Endodermal cell (in vitro differentiated cells): ENCODE measurements at places on chromosomes 1 and 21. TPM values are rescaled to one million over a fixed set of nuclear protein-coding genes. Genes with fewer than 3 reads are reported as not detected.

DNA sequence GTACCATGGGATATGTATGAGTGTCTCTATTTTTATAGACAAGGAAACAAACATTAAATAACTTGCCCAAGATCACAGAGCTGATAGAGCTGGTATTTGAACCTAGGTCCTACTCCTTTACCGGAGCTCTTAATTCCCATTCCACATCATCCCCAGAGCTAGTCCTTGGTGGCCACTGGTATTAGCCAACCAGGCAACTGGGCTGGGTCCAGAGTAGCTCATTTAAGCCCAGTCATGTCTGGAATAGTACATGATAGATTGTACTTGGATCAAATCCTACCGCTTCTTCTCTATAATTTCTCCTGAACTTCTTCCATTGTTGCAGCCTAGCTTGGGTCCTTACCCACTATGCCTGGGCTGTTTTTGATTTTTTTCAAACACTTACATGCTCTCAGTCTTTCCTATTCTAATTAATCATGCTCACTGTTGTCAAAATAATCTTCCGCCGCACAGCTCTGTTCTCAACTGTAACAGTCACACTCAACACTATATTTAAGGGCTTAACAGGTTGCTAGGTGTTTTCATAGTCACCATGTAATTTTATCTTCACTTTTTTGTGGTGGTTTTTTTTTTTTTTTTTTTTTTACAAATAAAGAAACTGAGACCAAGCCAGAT lies 80.2 kb downstream of the COLGALT2 start:
- no peak overlapping the region for H3K4me3 ChIP-seq
- peaks cover 6% of the 10 kb centered on the region for H3K4me1 ChIP-seq
- H3K36me3 ChIP-seq: no peaks in the 10 kb centered on the region
- H3K27me3 ChIP-seq: no peaks in the 10 kb centered on the region
- no peak overlapping the region for H3K27ac ChIP-seq

LGR6 gene
- total RNA-seq: 0.45 to 1.2 TPM (median 0.73 TPM) in 3 replicates

NUF2 gene
- 28.2 to 43.8 TPM (median 35.8 TPM) in 3 replicates for total RNA-seq

GRCh38 chr21:34797921-34798535 lies 129.2 kb downstream of the CLIC6 start:
- DNase-seq: no peak
- H3K4me3 ChIP-seq: no peak overlapping the region
- no peaks in the 10 kb centered on the region for H3K27me3 ChIP-seq
- no peak overlapping the region for H3K27ac ChIP-seq
- H3K4me1 ChIP-seq: peaks cover 12% of the 10 kb centered on the region

DNA sequence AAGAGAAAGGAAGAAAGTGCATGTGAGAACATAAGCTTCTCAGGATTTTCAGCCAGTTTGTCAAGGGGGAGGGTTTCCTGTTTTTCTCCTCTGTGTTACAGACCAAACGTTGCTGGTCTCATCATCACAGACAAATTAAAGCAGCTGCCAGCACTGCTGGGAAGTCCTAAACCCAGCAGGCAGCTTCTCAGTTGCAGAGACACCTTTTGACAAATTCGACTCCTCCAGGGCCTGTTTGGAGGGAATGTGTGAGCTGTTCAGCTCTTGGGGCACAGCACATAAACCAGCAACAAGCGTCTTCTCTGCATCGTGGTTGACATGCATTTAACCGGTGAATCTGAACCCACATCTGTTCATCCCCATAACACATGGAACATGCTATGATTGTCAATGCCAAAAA lies 454.6 kb upstream of the RUNX1 start:
- no peaks in the 10 kb centered on the region for H3K36me3 ChIP-seq
- H3K27me3 ChIP-seq: no peaks in the 10 kb centered on the region
- peak; percentile 61 for DNase-seq
- H3K4me3 ChIP-seq: no peak overlapping the region
- no peaks in the 10 kb centered on the region for H3K4me1 ChIP-seq

- peaks cover 5% of the 10 kb centered on the region for H3K27me3 ChIP-seq
- no peaks in the 10 kb centered on the region for H3K36me3 ChIP-seq
- H3K4me1 ChIP-seq: peaks cover 20% of the 10 kb centered on the region
- H3K27ac ChIP-seq: no peak overlapping the region
Observed at GRCh38 chr1:56824271-56824670, 5.1 kb upstream of the FYB2 start.

RIMS3 gene
- total RNA-seq: 6.7 to 12.0 TPM (median 11.8 TPM) in 3 replicates

- no peak overlapping the region for H3K4me3 ChIP-seq
- peaks cover 10% of the 10 kb centered on the region for H3K36me3 ChIP-seq
- DNase-seq: no peak
- H3K27ac ChIP-seq: no peak overlapping the region
- H3K4me1 ChIP-seq: no peaks in the 10 kb centered on the region
Observed at GRCh38 chr1:63537940-63538339, 14.6 kb downstream of the EFCAB7 start.

SELL gene
- not detected in 2 replicates for total RNA-seq

- no peak for DNase-seq
- no peaks in the 10 kb centered on the region for H3K4me1 ChIP-seq
- no peak overlapping the region for H3K4me3 ChIP-seq
- no peaks in the 10 kb centered on the region for H3K36me3 ChIP-seq
- H3K27me3 ChIP-seq: no peaks in the 10 kb centered on the region
Observed at GRCh38 chr1:17653276-17653675, 101.9 kb upstream of the ACTL8 start.

ALDH9A1 gene
- total RNA-seq: 47.6 and 49.2 TPM in 2 replicates

HAO2 gene
- not detected in 2 replicates for total RNA-seq

- H3K27me3 ChIP-seq: no peaks in the 10 kb centered on the region
- peak overlapping the region; percentile 21 for H3K27ac ChIP-seq
- no peaks in the 10 kb centered on the region for H3K4me1 ChIP-seq
- H3K4me3 ChIP-seq: no peak overlapping the region
Observed at GRCh38 chr1:99659755-99660210, 13.9 kb downstream of the PALMD start.

SLC16A4 gene
- total RNA-seq: 0.59 to 0.86 TPM (median 0.78 TPM) in 3 replicates

GRCh38 chr1:5769760-5770159 lies 222.5 kb downstream of the NPHP4 start:
- H3K27ac ChIP-seq: no peak overlapping the region
- no peaks in the 10 kb centered on the region for H3K4me1 ChIP-seq
- H3K27me3 ChIP-seq: no peaks in the 10 kb centered on the region

GRCh38 chr1:178659789-178660208 lies 65.2 kb upstream of the RALGPS2 start:
- no peak for DNase-seq
- H3K36me3 ChIP-seq: no peaks in the 10 kb centered on the region
- no peak overlapping the region for H3K27ac ChIP-seq
- no peak overlapping the region for H3K4me3 ChIP-seq
- H3K27me3 ChIP-seq: no peaks in the 10 kb centered on the region

GRCh38 chr1:185644531-185644930 lies 89.7 kb upstream of the HMCN1 start:
- no peak overlapping the region for H3K27ac ChIP-seq
- DNase-seq: no peak
- H3K27me3 ChIP-seq: no peaks in the 10 kb centered on the region
- peaks cover 6% of the 10 kb centered on the region for H3K4me1 ChIP-seq
- no peaks in the 10 kb centered on the region for H3K36me3 ChIP-seq
- H3K4me3 ChIP-seq: peak overlapping the region; percentile 61

DNA sequence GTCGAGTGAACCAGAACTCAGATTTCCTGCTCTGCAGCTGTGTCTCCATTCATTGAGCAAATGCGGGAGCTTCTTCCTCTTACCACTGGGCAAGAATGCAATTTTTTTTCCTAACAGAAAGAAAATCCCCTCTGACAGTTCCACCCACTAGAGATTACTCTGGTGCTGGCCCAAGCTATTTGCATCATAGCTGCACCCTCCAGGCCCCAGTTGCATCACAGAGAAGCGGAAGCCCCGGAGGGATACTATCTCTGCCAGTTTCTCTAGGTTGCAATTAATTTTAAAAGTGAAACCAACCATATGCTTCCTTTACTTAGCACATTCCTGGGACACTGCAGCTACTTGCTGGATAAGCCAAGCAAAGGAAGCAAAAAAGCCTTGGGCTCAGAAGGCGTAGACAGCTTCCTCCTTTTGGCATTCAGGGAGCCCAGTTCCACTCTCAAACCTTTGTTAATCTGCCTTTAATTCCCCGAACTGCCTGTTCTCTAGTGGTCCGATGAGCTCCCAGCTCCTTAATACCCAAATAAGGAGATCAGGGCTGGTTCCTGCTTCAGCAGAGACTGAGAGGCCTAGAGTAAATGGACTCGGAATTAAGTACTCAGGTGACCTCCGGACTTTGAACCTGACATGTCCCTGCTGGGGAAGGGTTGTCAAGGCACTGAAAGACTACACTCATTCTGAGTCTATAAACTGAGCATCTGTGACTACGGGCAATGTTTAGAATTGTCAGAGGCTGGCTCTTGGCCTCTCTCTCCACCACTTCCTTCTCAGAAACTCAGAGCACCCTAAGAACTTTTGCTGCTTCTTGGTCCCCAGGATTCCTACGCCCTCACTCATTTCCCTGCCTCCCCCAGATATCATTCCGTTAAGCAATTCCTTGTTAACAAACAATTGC lies 72.5 kb upstream of the TNFSF18 start:
- peak; percentile 59 for DNase-seq
- no peaks in the 10 kb centered on the region for H3K27me3 ChIP-seq
- peak overlapping the region; percentile 5 for H3K4me3 ChIP-seq

- no peaks in the 10 kb centered on the region for H3K36me3 ChIP-seq
- H3K27me3 ChIP-seq: no peaks in the 10 kb centered on the region
- peak; percentile 89 for DNase-seq
- no peak overlapping the region for H3K27ac ChIP-seq
- H3K4me1 ChIP-seq: no peaks in the 10 kb centered on the region
Observed at GRCh38 chr1:36446271-36446670, 4.0 kb downstream of the OSCP1 start.

- no peaks in the 10 kb centered on the region for H3K27me3 ChIP-seq
- H3K4me1 ChIP-seq: no peaks in the 10 kb centered on the region
- no peak overlapping the region for H3K4me3 ChIP-seq
- no peak for DNase-seq
- no peak overlapping the region for H3K27ac ChIP-seq
Observed at GRCh38 chr21:45454926-45455673, 50.1 kb downstream of the COL18A1 start.

TMPRSS2 gene
- total RNA-seq: 14.1 and 19.2 TPM in 2 replicates

OXCT2 gene
- total RNA-seq: 1.5 to 4.7 TPM (median 1.8 TPM) in 3 replicates

DNA sequence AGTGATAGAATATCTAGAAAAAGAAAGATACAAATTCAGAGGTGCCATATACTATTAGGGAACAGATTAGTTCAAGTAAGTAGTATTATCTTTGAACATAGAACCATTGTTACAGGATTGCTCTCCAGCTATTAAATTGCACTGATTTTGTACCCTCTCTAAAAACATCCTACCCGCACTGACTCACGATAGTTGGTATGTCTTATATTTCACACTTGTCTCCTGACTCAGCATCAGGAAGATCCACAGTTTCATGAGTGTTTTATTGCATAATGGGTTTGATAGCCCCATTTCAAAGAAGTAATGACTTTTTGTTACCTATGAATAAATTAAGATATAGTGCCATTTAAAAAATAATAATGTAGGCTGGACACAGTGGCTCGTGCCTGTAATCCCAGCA lies 6.0 kb downstream of the TATDN3 start:
- peaks cover 13% of the 10 kb centered on the region for H3K36me3 ChIP-seq
- H3K4me1 ChIP-seq: no peaks in the 10 kb centered on the region
- no peak for DNase-seq
- H3K4me3 ChIP-seq: no peak overlapping the region
- no peak overlapping the region for H3K27ac ChIP-seq
- H3K27me3 ChIP-seq: no peaks in the 10 kb centered on the region
